Skeletal muscle cell (primary cell): ENCODE measurements at places on chromosomes 11 and 22.

DNA sequence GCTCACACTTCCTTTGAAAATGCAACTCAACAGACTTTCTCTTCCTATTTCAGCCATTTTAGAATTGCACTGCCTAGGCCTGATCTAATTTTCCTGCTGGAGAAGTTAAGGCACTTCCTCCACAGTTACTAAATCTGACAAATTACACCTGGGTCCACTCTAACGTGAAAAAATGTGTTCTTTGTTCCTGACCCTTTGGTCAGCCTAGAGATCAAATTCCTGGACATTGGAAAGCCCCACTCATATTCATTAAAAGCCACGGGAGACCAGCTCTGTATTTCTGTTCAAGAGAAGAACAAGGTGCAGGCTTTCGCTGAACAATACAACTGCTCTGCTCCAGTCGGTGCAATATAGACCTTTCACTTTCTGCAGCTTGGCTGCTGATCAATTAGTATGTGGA lies 96.6 kb downstream of the MPPED2 start:
- no peak for DNase-seq

DNA sequence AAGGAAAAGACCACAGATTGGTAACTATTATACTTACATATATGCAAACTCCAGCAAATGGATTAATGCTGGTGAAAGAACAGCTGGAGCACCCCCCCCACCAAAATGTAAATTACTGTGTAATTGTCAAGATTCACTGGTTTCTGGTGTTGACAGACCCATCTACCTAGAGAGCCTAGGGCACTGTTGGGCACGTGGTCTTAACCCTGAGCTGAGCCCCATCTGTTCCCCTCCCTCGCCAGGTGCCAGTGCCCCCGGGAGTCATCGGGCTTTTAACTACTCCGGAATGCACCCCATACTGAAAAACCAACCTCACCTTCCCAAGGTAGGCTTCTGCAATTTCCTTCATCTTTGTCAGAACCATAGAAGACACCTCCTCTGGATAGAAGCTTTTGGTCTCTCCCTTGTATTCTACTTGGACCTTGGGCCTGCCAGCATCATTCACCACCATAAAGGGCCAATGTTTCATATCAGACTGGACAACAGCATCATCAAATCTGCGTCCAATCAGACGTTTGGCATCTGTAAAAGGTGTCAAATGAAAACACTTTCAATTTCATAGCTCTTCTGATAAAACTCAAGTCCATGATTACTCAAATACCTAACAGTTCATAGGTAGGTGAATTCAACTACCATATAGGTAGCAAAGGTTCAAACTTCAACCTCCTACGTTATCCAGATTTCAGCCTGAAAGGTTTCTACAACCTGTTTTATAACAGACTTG lies 1.5 kb downstream of the HSPA8 start:
- DNase-seq = no peak

DNA sequence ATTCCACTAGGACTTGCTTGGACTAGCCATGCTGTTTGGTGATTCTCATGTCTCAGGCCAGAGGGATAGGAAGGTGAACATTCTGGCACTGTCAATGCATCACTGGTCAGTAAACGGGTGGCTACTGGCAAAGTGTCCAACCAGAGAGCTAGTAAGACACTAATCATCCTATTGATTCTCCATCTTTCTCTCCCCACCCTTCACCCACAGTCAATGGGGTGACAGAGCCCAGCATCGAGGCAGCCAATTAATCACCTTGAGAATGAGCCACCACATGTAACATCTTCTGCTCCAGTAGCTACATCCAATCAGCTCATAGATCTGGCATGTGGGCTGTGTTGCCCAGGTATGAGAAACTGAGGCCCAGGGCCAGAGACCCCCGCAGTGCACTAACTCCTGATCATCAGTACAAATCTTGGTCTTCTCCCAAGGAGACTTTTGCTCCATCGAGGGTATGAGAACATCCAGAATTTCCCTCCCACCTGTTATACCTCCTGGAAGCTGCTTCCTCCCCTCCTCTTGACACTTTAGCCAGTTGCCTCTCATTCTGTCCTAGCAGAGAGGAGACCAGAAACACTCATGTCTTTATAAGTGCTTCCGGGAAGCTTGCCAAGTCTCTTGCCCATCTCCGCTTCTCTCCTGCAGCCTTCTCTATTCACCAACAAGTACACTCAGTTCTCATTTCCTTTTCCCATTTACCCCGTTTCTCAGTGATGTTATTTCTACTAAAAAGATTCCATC lies 17.0 kb downstream of the HTR3A start:
- no peak for DNase-seq

- DNase-seq = no peak
These were observed 22.9 kb downstream of the MAML2 start for GRCh38 chr11:96319898-96320656.

DNA sequence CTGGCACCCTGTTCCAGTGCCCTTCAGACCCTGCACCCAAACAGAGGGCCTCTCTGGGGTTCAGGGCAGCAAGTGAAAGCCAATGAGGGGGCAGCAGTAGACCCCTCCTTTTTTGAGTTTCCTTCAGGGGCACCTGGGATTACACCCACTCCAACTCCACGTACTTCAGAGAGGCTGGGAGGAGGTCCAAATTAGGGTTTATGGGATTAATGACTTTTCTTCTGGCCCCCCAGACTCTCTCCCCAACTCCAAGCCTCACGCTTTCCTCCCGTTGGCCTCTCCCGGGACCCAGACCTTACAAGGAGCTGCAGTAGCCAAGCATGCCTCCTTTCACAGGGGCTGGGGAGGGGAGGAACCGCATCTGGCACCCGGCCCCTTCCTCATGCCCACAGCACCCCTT lies 101.7 kb downstream of the NECTIN1 start:
- no peak for DNase-seq

DNA sequence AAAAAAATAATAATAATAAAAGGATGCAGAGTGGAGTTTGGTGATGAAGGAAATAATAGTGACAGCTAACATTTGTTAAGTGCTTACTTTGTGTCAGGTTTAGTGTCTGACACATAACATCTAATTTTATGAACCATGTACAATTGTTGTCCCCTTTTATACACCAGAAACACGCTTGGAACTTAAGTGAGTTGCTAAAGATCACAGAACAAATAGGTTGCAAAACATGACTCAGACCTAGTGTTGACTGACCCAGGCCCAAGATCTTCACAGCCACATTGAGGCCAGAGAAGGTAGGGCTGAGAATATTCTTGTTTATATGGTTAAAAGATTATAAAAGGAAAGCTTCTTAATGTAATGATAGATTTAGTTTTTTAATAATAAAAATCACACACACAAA lies 25.6 kb upstream of the TMEM135 start:
- DNase-seq = no peak

DNA sequence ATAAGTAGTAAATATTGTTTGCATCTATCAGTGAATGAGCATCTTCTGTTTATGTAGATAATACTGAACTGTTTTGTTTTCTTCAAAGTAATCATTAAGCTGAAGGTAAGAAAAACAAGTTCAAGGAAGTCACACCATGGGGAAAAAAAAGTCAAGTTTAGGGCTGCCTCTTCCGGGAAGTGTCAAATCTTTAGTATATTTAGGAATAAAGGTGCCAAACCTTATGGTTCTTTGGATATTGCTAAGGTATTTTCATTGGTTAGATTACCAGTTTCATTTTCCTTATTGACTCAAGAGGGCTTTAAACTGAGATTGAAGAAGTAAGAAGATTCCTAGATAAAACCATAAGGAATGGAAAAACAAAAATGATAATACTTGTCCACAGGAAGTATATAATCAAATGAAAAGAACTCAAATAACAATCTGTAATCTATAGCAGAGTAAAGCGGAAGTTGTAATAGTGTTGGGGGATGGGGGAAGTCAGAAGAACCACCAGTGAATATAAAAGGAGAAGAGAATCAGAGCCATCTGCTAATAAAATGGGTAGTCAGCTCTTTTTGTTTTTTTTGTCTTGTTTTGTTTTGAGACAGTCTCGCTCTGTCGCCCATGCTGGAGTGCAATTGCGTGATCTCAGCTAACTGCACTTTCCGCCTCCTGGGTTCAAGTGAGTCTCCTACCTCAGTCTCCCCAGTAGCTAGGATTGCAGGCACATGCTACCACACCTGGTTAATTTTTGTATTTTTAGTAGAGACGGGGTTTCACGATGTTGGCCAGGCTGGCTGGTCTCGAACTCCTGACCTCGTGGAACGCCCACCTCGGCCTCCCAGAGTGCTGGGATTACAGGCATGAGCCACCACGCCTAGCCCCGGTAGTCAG lies 2.3 kb downstream of the ATM start:
- no peak for DNase-seq

GRCh38 chr22:30605449-30606110 lies 1.4 kb upstream of the TCN2 start:
- DNase-seq = no peak

DNA sequence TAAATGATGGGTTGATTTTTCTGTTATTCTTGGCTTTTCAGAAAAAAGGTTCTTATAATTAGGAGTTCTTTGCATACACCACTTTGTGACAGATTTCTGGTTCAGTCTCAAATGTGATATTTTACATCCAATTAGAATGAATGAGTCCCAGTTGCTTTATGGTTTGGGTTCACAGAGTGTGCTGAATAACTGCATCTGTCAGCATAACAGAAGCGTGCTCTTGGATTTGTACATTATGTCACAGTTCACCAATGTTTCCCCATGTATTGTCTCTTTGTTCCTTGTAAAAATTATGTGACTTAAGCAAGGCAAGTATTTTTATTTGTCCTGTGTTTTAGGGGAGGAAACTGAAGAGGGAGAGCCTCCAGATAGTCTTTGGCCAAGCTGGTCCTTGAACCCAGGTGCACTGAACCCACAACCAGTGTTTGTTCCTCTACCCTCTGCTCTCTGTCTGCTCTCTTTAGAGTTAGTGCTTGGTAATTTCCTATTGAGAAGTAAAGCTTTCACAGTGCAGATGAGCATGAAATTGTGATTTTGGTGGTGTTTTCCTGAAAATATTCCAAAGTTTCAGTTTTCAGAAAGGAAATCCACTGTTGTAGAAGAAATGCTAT lies 107.5 kb downstream of the TBC1D22A start:
- DNase-seq = no peak

DNA sequence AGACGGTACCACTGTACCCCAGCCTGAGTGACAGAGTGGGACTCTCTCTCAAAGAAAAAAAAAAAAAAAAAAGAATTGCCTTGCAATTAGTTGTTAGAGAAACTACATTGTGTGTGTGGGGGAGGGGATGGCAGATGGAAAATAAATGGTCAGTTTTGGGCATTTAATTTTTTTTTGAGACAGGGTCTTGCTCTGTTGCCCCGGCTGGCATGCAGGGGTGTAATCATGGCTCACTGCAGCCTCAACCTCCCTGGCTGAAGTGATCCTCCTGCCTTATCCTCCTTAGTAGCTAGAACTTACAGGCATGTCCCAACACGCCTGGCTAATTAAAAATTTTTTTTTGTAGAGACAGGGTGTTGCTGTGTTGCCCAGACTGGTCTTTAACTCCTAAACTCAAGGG lies 36.4 kb downstream of the WEE1 start:
- DNase-seq = no peak

GRCh38 chr11:122633219-122633829 lies 22.2 kb upstream of the UBASH3B start:
- DNase-seq = no peak

GRCh38 chr11:59289356-59290181 lies 69.1 kb upstream of the OR5AN1 start:
- DNase-seq = no peak

DNA sequence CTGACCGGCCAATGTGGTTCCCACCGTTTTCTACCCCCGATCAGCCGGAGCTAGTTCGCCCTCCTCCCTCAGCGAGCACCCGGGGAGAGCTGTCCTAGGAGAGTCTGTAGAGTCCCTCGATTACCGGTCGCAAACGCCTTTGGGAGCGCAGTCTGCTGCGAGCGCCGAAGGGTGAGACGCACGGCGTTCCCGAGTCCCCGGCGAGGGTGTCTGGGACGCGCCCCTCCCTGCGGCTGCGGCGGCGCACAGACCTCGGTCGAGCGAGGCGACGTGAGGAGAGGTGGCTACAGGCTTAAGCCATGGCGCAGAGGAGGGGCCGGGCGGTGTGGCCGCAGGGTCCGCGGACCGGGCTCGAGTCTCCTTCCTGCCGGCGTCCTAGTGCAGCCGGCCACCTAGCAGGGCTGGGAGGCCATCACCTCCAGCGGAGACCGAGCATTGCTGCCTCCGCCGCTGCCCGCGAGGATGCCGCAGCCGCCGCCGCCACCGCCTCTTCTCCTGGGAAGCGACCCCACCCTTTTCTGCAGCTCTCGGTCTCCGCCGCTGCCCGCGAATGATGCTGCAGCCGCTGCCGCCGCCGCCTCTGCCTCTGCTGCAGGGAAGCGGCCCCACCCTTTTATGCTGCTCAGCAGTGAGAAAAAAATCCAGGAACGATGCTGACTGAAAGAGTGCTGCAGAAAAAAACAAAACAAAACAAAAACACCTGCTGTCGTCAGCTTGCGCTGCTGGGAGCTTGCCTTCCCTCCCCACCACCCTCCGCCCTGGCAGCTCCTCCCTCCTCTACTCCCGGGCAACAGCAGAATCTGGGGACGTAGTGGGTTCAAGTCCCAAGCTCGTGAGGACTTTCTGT lies at the start of gene MAP6:
Gene MAP6 (minus strand): TSS at position 588 of the 847 bp plus-strand sequence. CDS start 669 bp downstream, outside the sequence.
- no peak for DNase-seq

- DNase-seq = no peak
These were observed 87.9 kb downstream of the OSBP2 start for GRCh38 chr22:30782613-30783012.

- DNase-seq = no peak
These were observed 52.6 kb downstream of the IGSF9B start for GRCh38 chr11:133903875-133904817.

- no peak for DNase-seq
These were observed 98.0 kb downstream of the NAT10 start for GRCh38 chr11:34203377-34203871.
